Ecto neural progenitor cell (in vitro differentiated cells): ENCODE measurements at places on chromosomes 4 and X.

GRCh38 chr4:73707918-73708577, 32.3 kb upstream of the CXCL8 start:
- DNase-seq: no peak

DNA sequence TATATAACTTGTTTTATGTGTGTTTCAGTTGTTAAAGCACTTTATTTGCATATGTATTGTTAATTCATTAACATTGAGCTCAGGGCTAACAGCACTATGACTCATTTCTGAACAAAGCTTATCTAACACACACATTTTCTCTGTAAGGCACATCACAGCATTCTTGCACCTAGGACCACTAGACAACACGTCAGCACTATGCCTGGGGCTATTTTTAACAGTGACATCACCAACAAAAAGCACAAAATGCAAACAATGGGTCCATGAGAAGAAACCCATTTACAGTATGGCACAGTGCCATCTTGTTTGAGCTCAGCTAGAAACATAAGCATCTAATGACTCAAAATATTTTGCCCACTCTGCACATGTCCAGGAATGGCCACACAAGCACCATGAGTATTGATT, 124.4 kb downstream of the RELL1 start:
- no peak for DNase-seq

GRCh38 chr4:79923281-79923680, 149.7 kb downstream of the ANTXR2 start:
- DNase-seq: no peak

DNA sequence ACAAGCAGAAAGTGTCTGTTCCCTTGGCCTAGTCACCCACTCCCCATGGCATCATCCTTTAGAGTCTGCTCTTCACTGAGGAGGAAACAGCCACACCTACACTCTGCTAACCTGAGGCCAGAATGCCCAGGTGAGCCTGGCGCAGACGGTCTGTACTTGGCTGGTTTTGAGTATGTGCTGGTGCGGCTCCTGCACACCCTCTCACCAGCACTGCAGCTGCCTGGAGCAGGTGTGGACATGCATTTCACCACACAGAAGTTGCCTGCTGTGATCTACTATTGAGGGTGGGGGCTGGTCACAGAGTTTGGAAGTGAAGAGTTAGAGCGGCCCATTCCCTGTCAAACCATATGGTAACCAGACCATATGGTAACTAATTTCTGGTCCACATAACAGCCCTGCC, 39.5 kb downstream of the KANTR start:
- DNase-seq: no peak

DNA sequence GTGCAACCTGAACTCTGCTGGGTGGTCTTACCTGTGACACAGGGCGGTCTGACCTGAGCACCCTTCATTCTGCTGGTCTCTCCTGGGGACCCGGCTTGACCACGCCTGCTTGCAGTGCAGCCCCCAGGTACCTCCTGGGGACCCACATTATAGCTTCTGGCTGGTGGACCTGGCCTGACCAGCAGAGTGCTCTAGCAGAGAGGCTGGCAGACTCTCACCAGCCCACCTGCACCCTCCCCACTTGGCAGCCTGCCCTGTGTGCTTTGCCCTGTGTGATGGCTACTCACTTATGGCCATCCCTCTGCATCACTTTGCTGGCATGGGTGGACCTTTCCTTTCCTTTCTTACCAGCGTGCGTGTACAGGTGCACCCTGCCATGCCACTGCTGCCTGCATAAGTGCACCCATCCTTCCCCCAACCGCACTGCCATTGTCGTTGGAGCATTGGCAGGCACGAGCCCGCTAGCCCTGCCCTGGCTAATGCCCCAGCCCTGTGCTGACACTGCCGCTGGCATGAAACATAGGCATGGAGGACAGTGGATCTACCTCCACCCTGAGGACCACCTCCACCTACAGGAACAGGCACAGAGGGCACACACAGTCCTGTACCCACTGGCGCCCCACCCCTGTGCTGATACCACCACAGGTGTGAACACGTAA, 21.5 kb upstream of the H2AZ1 start:
- DNase-seq: no peak

DNA sequence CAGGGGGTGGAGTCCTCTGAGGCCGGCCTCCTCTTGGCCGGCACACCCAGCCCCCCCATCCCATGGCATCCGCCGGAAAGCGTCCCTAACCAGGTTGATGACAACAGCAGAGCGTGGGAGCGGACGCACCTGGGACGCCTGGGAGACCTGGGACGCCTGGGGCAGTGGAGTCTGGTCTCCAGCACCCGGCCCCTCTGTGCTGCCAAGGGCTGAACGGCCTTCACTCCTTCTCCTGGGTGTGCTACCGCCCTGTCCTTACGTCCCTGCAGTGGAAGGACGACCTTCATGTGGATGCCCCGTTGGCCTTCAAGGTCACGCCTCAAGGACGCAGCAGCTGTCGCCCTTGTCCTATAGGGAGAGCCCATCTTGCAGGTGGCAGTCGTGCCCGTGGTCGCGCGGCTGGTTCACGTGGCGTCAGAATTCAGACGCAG, 26.9 kb downstream of the NKX1-1 start:
- no peak for DNase-seq

GRCh38 chrX:69074726-69075125, 90.5 kb downstream of the PJA1 start:
- DNase-seq: no peak

DNA sequence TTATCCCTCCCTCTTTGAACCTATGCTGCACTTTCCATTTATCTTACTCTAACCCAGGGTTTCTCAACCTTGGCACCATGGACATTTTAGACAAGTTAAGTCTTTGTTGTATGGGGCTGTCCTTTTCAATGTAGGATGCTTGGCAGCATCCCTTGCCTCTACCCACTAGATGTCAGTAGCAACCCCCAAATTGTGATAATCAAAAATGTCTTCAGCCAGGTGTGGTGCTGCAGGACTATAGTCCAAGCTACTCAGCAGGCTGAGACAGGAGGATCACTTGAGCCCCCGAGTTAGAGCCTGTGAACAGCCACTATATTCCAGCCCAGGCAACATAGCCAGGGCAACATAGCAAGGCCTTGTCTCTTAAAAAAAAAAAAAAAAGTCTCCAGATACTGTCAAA, 7.0 kb downstream of the LRCH2 start:
- peak; percentile 49 for DNase-seq

GRCh38 chr4:115824630-115825029, 711.2 kb upstream of the NDST4 start:
- DNase-seq: no peak

- DNase-seq: no peak
These were observed 279.4 kb downstream of the FAT4 start for GRCh38 chr4:125594056-125594602.

- DNase-seq: no peak
These were observed 153.5 kb downstream of the KCNIP4 start for GRCh38 chr4:21795091-21795490.

DNA sequence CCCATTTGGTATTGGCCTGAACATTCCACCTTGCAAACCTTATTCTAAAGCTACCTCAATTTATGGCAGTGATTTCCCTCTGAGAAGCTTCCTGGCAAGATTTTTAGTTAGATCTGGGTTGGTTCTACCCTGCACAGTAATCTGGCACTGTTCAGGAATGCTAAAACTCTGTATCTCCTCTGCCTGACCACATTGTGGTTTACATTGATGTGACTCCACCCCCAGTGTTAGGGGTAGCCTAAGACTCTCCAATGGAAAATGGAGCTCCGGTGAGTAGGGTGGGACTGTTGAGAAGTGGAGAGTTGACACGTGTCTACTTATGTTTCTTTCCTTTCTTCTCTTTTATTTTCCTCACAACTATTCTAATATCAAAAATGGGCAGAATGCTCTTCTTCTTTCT, 45.4 kb downstream of the BMPR1B start:
- no peak for DNase-seq

DNA sequence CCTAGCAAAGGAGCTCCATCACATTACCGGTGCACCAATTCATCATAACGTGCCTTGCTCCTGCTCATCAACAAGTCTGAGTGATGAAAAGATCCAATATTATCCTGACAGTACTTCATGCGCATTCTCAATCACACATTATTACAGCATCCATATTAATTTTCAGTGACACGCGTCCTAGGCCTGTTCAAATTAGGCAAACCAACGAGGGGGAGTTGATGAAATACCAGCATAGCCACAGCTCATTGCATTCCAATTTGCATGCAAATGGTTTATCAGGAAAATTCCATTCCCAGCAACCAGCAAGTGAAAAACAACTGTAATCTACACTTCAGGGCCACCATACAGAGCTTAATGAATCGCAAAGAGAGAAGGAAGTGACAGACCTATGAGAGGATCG, 236.9 kb downstream of the DCLK2 start:
- no peak for DNase-seq

DNA sequence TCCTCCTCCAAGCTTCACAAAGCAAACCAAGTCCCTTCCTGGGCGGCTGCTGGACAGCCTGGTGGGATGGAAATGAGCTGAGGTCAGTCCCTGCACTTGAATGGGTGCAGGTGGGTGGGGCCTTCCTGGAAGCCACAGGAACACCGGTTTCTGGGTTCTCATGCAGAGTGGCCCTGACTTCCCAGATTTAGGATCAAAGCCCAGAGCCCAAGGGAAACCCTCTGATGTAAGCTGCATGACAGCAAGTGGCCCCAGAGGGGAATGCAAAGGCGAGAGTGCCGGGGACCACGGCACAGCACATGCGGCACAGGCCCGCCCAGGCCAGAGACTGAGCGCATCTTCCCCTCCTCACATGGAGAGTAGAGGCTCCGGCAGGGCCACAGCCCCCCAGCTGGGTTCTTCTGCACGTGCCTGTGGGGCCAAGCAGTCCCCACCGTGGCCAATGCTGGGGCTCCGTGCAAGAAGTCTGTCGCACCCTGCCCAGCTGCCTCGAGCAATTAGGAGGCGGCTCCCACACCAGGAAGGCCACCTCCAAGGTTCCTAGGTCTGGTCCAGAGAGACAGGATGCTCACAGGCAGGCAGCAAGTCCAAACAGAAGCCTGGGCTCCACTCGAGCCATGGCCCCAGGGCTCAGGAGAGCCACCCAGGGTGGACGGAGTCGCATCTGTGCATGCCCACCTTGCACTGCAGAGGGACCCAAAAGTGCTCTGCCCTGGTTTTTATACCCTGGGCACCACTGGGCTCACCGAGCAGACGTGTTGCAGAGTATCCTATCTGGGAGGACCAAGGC, 83.0 kb downstream of the HTRA3 start:
- DNase-seq: no peak

GRCh38 chr4:89137695-89138094, 26.4 kb downstream of the TIGD2 start:
- no peak for DNase-seq

- no peak for DNase-seq
These were observed 10.0 kb upstream of the ELF4 start for GRCh38 chrX:130120321-130120731.

DNA sequence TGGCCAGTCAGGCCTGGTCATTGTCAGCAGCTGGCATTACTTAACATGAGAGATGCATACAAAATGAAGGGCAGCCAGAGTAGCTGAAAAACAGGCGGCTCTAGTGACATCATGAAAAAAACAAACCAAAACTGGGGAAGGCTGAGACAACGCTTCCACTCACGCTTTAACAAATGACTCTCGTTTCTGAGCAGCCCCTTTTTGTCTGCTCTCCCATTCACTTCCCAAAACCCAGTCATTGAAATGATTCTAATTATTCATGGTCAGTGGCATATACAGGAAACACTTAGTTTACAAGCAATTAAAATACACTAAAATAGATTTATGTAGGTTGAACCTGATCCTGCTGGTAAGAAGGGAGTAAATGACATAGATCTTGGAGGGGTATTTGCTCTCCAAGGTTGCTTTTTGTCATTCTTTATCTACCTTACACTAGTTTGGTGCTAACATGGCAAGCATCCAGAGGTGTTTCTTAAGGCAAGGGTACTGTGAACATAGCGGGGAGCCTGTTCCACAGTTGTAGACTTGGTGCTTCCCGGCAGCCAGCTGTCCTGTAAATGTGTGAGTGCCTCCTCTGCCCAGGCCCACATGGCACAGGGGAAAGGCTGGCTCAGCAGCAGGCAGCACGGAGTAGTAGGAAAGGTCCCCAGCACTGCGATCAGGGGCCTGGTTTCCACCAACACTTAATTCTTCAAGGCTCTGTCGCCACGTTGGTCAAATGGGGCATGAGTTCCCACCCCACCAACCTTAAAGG, 61.2 kb upstream of the CITED1 start:
- no peak for DNase-seq

DNA sequence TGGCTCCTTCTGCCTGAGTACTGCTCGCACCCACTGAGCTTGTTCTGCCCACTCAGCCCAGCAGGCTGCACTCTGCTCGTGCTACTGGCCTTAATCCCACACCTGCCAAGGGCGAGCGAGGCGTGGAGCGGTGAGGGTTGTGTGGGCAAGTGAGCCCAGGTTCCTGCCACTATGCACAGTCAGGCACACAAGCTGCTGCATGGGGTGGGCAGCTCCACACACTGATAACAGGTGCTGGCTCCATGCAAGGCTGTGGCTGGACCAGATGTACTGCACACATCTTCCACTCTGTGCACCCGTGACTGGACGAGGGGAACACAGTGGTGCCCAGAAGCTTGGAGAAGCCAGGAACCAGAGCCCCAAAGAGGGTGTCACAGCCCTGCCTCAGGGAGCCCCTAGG, 184.3 kb upstream of the NUDT6 start:
- DNase-seq: no peak

- no peak for DNase-seq
These were observed 985.0 kb downstream of the C4orf33 start for GRCh38 chr4:130080872-130081451.

DNA sequence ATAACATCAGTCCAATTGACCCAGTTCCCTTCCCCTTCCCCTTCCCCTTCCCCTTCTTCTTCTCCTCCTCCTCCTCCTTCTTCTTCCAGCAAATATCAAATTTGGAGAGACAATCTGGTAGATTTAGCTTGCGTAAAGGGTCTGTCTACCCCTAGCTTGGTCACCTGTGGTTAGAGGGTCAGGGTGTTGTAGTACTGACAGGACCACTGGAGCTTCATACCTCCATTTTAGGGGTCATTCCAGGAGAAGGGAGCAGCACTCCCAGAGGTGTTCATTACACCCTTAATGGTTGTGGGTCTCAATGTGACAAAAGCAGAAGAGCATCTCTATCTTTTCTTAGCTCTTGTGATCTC, 3.7 kb upstream of the FGB start:
- DNase-seq: no peak

- no peak for DNase-seq
These were observed 168.6 kb downstream of the NSUN7 start for GRCh38 chr4:40918330-40918729.

GRCh38 chr4:8224975-8225625, 26.0 kb downstream of the SH3TC1 start:
- DNase-seq: no peak

DNA sequence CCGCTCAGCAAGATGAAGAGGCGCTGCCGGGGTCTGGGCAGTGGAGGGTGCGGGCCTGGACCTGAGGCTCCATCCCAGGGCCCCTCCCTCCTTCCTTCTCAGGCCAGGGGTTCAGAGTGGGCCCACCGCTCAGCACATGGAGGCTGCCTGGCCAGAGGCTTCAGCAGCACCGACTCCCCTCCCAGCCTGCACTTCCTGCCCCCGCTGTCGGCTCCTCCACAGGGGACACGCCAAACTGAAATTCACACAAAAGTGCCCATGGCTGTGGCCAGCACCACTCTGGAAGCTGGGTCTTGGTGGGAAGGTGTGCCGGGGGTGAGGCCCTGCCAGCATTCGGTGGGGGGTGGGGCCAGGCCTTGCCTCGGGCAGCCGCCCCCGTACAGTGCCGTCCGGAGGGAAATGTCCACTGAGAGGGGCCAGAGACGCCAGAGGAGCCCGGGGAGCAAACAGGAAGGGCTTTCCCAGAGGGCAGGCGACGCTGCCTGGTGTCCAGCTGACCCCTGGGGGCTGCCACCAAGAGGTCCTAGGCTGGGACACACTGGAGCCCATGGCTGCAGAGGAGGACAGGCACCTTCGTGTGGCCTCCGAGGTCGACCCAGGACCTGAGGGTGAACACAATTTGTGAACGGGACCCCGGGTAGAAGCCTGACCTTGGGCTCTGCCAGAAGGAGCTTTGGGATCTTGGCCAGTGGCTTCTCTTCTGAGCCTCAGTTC, 84.6 kb upstream of the AFAP1 start:
- DNase-seq: no peak
